AG04450 (cell line): ENCODE measurements at places on chromosomes 3 and 15.

DNA sequence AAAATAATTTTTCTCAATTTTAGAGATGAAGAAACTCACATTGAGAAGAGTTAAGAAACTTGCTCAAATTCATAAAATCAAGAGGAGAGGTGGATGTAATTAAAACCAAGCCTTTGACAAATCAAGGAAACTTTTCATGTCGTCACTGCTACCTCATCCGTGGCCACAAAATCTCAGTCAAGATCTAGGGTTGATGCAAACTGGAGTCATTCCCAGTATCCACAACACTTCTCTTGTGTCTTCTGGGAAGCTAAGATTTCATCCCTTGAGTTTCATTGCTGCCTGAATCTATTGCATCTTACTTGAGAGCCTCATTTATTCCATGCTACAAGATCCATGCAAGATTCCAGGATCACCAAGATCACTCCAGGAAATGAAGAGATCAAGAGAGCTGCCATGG, 5.4 kb upstream of the FBN1 start:
- DNase-seq, result no peak

DNA sequence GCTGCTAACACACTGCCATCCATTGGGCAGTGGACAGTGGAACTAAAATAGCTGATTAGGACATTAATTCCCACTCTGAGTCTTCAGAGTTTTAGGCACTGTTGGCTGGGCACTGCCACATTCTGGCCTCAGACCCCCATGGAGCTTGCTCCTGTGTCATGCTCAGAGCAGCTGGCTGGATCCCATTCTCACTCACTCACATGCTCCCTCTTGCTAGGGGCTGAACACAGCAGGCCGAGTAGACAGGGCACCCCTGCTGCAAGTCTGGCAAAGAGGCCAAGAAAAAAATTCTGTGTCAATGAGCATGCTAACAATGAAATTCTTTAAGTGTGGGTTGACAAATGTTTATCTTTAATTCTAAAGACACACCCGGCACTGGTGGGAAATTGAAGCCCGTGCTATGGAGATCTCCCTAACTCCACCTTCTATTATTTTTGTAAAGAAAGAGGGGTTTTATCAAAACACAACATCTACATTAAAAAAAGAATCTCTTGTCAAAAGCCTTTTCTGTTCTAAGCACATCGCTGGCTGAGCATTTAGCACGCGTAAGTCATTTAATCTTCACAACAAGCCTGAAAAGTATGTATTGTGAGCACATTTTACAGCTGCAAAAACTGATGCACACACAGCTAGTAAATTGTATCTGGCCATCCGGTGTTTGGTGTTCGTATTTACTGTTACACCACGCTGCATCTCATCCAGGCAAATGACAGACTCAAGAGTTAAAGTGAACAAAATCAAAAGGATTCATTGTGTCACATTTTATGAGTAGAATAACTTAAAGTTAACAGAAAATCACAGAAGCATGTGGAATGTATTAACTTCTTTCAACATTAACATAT, 362.1 kb downstream of the PLOD2 start:
- no peak for DNase-seq

DNA sequence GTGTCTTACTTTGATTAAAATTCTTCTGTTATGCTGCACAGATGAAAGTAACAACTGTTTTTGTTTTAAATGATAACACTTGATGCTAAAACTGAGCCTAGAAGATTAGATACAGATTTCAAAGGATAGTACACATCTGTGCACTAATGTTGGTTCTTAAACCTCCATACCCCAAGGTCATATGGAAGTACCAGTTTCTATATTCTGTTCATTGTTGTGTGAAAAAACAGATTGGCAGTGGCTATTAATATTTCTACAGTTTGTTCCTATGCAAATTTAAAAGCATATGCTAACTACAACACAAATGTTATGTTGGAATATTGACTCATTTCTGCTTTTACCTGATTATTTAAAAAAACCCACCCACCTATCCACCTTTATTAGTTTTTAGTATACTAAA, 32.0 kb upstream of the GBE1 start:
- no peak for DNase-seq

GRCh38 chr3:140629357-140630137, 48.3 kb upstream of the TRIM42 start:
- no peak for DNase-seq

DNA sequence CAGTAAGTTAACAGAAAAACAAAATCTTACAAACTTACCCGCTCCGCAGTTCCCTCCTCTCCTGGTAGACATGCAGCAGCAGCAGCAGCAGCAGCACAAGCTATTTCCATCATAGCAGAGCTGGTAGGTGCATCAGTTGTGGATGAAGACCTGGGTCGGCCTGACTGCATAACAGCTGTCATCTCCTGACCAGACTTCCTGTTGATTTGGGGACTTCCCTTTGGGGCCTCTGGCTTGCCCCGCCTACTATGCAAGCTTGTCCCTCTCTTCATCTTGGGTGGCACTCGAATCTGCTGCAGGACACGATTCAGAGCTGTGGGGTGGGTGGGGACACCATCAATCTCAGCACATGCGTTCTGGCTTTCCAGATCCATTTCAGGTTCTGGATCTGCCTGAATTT, 65.7 kb downstream of the TMCC1 start:
- DNase-seq, result no peak

- peak; percentile 66 for DNase-seq
Measured at GRCh38 chr3:128075522-128076482, 23.6 kb downstream of the SEC61A1 start.

DNA sequence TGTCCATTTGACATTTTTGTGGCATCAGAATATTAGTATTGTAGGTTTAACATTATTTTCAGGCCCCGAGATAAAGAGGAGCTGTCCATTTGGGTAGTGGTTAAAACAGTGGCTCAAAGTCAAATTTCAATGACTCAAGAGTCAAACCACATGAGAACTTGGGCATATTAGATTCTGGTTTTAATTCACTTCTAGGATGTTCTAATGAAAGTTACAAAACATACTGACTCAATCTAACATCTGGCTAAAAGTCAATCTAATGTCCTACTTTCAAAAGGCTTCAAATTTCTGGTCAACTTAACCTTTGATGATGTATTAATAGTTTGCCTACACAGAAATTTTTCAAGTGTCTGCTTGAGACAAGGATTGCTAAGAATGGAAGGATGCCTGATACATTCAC, 112.4 kb downstream of the ABI3BP start:
- no peak for DNase-seq

- DNase-seq, result no peak
Measured at GRCh38 chr3:11273891-11274291, 1.7 kb downstream of the ATG7 start.

DNA sequence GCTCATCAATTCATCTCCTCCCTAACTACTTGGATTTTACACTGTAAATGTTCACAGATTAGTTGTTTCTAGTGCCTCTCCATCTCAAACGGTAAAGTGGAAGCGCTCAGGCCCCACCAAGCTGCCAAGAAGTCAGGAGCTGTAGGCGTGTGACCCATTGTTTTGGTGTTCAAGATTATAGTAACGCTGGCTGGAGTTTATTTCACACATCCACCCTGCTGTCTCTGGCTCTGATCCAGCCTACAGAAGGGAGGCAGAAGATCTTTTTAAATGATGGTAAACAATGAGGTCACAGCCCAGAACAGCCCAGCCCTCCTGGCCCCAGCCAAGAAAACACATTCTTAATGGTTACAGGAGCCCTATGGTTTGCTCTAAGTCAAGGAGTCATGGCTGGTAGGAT, 25.7 kb upstream of the GALNT15 start:
- peak; percentile 92 for DNase-seq

DNA sequence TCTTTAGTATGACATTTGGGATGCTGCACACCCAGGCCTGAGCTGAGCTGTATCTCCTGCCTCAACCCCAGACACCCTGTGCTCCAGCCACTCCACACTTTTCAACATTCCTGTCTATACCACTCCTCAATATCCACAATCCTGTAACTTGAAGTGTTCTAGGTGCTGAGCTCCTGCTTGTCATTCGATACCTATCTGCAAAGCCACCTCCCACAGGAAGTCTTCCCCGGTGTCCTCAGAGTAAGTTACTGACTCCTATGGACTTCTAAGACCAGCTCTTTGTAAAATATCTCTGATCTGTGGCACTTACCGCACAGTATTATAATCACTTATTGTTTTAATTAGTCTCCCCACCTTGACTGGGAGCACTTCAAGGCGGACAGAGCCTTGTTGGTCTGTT, 1.2 kb upstream of the CAV3 start:
- DNase-seq, result no peak

GRCh38 chr3:32835961-32836360, 18.2 kb downstream of the TRIM71 start:
- DNase-seq, result no peak

DNA sequence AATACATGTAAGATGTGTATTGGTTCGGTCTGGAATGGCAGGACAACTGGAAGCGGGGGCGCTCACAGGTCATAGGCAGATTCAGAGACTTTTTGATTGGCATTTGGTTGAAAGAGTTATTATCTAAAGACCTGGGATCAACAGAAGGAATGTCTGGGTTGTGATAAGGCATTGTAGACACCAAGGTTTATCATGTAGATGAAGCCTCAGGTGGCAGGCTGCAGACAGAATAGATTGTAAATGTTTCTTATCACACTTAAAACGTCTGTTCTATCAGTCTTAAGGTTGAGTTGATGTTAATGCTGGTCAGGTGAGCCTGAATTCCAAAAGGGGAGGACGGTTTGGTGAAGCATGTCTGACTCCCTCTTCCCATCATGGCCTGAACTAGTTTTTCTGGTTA, 295.9 kb upstream of the PROK2 start:
- DNase-seq, result no peak

DNA sequence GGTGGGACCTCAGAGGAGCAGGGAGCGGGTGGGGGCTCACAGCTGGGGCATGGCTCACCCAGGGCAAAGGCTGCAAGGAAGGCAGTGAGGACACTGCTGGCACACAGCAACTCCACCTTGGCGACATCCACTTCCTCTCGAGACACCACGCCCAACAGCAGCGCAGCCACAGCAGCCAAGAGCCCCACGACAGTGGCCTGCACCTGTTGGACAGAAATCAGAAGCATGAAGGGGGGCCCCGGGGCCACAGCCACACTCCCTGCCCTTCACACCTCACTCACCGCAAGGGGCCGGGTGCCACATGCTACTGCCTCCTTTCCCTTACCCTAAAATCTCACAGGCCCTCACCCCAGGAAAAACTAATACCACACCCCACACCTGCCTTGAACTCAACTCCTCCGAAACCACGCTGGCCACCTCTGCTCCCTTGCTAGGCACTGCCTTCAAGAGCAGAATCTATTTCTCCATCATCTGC, 57.3 kb downstream of the ROPN1B start:
- no peak for DNase-seq

DNA sequence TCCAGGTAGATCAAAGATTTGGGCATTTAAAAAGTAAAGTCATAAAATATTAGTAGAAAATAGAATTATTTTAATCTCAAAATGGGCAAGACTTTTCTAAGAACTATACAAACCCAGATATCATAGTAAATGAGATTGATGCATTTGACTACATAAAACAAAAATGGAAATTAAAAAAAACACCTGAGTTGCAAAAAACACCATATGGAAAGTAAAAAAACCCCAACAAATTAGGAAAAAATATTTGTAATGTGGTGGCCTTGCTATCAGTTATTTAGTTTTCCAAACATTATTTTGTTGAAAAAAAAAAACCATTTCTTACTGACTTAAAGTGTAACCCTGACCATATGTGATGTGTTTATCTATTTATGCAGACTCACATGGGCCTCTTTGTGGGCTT, 97.2 kb downstream of the PDCD6IP start:
- no peak for DNase-seq

GRCh38 chr15:63601704-63602185, 4.6 kb downstream of the FBXL22 start:
- DNase-seq, result no peak

GRCh38 chr15:31051496-31052080, 49.9 kb downstream of the TRPM1 start:
- DNase-seq, result no peak

- DNase-seq, result no peak
Measured at GRCh38 chr3:5016211-5017161, 37.2 kb downstream of the BHLHE40 start.

- no peak for DNase-seq
Measured at GRCh38 chr3:193465992-193466608, 87.5 kb upstream of the ATP13A5 start.

- DNase-seq, result peak; percentile 66
Measured at GRCh38 chr15:80849308-80849707, 70.1 kb downstream of the CEMIP start.

- no peak for DNase-seq
Measured at GRCh38 chr15:51842852-51843737, 13.6 kb downstream of the TMOD3 start.

DNA sequence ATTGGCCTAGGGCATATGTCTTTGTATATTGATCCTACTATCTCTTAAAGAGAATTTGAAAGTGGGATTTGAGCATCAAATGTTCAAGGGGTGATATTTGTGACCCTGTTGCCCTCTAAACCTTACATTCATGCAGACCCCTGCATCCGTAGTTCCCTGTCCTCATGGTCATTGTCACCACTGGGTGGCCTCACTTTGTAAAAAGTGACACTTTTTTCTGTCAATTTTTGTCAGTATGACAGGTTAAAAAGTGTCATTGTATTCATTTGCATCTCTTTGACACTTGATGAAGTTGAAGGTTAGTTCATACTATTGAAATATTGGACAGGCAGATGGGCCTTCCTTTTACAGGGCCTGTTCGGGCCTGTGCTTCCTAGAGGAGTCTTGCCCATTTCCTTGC, 12.3 kb upstream of the KLF15 start:
- DNase-seq, result no peak

DNA sequence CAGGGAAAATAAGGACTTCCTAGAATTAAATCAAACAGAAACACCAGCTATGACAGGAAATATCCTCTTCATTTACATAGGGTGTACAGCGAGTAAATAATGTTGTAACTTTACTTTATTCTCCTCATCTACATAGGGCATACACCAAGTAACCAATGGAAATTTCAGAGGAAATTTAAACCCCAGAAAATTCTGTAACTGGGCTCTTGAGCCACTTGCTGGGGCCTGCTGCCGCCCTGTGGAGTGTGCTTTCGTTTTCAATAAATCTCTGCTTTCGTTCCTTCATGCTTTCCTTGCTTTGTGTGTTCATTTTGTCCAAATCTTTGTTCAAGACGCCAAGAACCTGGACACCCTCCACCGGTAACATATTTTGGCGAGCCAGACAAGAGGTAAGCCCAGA, 990.4 kb upstream of the CADM2 start:
- no peak for DNase-seq

GRCh38 chr3:141076797-141077571, 25.8 kb downstream of the SPSB4 start:
- no peak for DNase-seq

DNA sequence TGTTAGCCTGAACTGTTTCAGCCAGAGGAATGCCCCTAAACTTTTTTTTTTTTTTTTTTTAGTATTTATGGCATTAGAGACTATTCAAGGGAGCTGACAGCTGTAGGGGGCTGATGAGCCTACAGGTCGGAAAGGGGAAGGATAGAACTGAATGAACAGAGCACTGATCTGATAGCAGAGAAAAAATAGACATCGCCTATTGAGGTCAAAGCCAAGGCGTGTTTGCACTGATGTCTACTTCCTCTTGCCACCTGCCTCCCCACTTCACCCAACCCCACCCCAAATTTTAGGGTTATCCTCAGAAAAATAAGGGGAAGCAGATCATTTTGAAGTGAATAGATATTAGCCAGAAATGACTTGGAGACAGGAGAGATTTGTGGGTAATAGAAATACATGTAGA, 3.0 kb upstream of the ZMAT3 start:
- no peak for DNase-seq
